LHCN-M2 (cell line): ENCODE measurements at places on chromosomes 13 and 19.
A peak's percentile ranks its signal among the peaks of the same experiment; 100 is the strongest.

DNA sequence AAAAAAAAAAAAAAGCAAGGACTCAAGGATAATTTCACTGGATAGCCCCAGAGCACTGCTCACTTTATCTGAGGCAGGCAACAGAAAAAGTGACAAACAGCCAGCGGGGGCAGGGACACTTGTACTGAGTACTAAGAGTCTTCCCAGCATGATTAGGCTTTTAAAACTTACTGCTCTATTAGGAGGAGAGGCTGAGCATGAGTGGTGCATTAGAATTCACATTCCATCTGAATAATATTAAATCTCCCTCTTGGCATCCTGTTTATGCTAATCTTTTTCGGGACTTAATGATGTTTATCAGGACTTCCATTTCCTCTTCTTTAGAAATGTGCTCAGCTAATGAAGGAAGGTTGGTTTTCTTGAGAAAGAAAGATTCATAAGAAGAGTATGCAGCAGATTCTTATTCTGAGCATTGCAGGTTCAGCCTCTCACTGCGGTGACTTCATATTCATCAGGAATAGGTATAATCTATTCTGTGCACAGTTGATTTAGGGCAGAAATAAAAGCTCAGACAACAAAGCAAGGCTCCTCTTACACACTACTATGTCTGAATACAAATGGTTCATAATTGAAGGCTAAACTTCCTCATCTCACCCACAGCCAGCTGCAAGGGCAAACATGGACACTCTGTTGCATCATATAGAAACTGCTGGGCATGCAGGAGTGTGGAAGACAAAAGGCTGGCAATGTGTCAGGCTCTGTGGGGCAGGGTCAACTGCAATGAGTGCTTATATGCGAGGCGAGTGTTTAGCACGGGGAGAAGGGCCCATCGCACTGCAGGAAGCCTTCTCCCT lies 107.0 kb downstream of the KL start:
- DNase-seq = no peak

DNA sequence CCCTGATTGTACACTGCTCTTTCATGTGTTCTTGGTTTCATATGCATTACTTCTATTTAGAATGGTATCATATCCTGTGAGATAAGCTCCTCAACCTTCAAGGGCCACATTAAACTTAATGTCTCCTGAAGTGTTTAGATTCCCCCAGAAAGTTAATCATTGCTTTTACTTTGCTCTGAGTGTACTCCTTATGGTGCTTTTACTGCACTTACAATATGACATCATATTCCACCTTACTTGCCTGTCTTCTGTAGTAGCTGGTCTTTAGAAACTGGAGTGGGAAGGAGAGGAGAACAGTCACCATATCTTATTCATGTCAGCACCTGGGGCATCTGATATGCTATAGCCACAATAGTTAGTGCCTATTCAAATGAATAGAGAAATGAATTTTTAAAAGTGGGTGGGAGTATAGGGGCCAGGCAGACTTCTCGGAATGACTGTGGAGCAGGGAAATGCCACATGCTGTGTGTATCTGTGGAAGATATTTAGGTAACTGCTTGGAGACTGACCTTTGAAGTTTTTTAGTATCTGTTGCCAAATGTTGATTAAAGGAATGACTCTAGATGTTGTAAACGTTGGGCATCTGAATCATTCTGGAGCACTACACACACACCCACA lies 40.2 kb downstream of the SLAIN1 start:
- no peak for DNase-seq

DNA sequence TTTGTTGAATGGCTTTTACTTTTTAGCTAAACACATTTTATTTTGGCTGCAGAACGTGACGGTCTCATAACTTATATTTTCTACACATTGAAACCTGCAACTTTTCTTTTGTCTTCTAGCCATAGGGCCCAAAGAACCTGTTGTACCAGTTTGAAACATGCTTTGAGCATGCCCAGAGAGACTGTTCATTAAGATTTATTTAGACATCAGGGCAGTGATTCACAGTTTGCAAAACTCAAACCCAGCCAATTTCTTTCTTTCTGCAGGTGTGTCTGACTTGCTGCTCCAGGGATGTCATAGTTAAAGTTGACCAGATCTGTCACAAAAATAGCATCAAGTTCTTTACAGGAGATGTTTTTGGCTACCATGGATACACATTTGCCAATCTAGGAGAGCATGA lies 22.0 kb downstream of the SAE1 start:
- DNase-seq = no peak

- DNase-seq = no peak
These were observed 6.9 kb upstream of the MLLT1 start for GRCh38 chr19:6286676-6287075.

DNA sequence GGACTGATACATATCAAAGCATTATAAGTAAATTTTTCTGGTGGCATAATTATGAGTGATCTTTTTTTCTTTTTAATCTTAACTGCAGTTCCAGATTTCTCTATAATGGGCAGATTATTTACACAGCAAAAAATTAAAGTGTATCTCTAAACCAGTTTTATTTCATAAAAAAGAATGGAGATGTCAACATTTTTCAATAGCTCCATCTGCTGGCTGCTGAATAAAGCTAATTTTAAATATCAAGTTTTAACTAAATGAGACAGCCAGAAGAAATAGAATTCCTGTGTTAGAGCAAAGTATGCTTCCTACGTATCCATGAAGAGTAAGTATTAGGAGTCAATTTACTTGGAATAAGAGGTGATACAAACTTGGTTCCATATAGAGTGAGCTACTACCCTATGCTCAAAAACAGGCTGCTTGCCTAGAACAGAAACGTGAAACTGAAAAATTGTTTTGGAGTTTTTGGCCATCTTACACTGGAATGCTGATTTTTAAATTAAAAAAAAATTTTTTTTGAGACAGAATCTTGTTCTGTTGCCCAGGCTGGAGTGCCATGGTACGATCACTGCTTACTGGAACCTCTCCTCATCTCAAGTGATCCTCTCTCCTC lies 5.0 kb upstream of the PDS5B start:
- peak; percentile 36 for DNase-seq

DNA sequence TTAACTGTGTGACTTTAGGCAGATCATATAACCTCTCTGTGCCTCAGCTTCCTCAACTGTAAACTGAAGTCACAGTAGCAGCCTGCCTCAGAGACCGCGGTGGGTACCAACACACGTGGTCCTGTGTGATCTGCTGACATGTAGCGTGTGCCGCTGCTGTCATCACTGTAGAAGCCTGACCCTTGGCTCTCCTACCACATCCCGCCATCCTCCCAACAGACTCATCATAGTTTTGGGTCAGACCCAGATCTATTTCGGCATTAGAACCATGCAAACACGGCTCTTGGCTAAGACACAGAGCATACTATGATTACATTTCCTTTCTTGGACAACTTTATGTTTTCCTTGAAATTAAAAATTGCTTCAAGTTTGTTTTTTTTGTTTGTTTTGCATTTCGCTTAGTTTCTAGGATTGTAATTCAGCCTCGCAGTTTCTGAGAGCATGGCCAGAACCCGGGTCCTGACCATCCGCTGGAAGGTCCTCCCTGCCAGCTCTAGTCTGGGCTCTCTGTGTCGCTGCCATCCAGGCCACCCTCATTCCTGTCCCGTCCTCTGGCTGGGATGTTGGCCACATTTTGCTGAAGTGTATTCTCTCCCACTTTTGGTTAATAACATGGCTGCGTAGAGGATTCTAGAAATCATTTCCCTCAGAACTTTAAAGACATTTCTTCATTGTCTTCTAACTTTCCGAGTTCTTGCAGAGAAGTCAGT lies 53.0 kb downstream of the GGACT start:
- no peak for DNase-seq

GRCh38 chr13:95516021-95516420 lies 36.5 kb upstream of the CLDN10 start:
- no peak for DNase-seq
